ENCODE measurements at places on chromosomes 3 and 15.

- DNase-seq, result no peak
Observed at GRCh38 chr3:108060331-108060730, 30.5 kb downstream of the CD47 start.

DNA sequence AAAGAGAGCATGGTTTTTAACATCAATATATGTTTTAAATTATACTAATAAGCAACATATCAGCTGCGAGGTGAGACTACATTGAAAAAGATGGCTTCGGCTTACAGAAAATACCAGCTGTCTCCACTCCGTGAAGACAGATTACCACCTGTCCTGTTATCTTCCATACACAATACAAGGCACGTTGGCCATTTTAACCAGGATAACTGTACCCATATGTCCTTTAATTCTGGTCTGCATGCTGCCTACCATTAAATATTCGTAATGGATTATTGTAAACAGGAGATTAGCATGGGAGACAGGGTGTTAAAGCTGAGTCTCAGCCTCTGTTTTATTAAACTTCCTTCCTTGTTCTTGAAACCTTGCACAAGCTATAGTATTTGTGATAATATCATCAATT, 855.5 kb downstream of the ROBO1 start:
- no peak for DNase-seq

GRCh38 chr15:41585127-41586047, 26.4 kb downstream of the TYRO3 start:
- DNase-seq, result no peak

GRCh38 chr3:3015185-3016089, 94.7 kb downstream of the IL5RA start:
- DNase-seq, result peak; percentile 6

- no peak for DNase-seq
Observed at GRCh38 chr3:12990781-12991480, 82.3 kb downstream of the IQSEC1 start.

Measured in NCI-H1417 treated with DMSO at 0.1 percent for 48 hours (cell line).